ENCODE measurements at places on chromosomes 6 and 20. TPM values are rescaled to one million over a fixed set of nuclear protein-coding genes. Genes with fewer than 3 reads are reported as not detected.

- no peak for DNase-seq
Measured at GRCh38 chr6:31126396-31127175, 6.3 kb upstream of the CDSN start.

DNA sequence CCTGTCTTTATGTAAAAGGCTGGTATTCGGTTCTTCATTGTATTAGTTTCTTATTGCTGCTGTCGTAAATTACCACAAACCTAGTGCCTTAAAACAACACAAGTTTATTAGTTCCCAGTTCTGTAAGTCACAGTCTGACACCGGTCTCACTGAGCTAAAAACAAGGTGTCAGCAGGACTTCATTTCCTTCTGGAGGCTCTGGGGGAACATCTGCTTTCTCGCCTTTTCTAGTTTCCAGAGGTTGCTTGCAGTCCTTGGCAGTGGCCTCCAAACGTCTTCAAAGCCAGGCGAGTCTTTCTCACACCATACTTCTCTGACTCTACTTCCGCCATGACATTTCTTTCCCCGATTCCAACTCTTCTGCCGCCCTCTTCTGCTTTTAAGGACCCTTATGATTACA, 43.0 kb upstream of the ZFAND3 start:
- DNase-seq: no peak

GRCh38 chr20:54004445-54004844, 65.9 kb downstream of the BCAS1 start:
- no peak for DNase-seq

- DNase-seq: no peak
Measured at GRCh38 chr20:45338121-45339030, 9.8 kb downstream of the SDC4 start.

The SLC2A10 gene
- polyA plus RNA-seq: 18.8 TPM

The NKAIN2 gene
- polyA plus RNA-seq: 14.1 TPM
